CD4-positive, alpha-beta T cell treated with Interleukin-2 at 100 ng/mL for 4 hours (primary cell): ENCODE measurements at places on chromosomes 1 and 21.

- DNase-seq: peak; percentile 8
Measured at GRCh38 chr1:20158358-20159070, 19.4 kb downstream of the PLA2G2F start.

- no peak for DNase-seq
Measured at GRCh38 chr1:153374071-153374470, 1.4 kb downstream of the S100A12 start.

DNA sequence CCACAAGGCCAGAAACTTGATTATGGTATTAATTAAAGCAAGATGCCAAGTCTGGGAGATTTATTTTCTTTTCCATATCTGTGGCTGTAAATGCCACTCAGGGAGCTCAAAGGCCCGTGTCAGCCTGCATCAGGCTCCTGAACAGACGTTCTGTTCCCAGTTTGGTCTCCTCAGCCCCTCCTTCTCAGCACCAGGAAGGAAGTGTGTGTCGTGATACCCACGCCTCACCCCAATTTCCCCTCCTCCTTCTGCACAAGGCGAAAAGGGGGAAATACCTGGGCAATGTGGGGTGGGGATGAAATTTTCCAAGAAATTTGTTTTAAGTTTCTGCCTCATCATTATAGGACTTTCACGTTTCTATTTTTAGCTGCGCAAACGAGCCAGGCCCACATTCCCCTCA is 112.0 kb downstream of the SYF2 start:
- no peak for DNase-seq

DNA sequence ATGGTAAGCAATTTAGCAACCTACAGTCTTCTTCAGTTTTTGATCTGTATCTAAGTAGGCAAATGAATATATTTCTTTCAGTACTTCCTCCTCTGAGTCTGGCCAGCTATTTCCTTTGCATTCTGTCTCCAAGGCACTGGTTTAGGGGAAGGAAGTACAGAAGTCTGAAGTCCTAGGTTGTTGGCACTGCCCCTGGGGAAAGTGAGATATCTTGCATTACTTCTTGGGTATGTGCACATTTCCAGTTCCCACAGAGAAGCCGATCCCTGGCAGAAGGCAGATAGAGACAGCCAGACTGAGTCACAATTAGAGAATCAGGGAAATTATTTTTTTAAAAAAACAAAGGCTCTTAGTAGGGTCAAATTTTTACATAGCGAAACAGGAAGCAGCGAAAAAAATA is 98.8 kb downstream of the RASAL2 start:
- no peak for DNase-seq
